ENCODE measurements at places on chromosomes 7 and 10. TPM values are rescaled to one million over a fixed set of nuclear protein-coding genes. Genes with fewer than 3 reads are reported as not detected.

Gene DENND2A
- total RNA-seq = 40.6 TPM

Gene BLNK
- not detected for total RNA-seq

Gene XPNPEP1
- 44.1 TPM for total RNA-seq

Gene HYCC1
- total RNA-seq = 92.1 TPM

Gene MALRD1
- total RNA-seq = 0.70 TPM

Gene NPSR1
- total RNA-seq = not detected

Gene ZNF107
- total RNA-seq = 15.7 TPM

Gene LRRD1
- not detected for total RNA-seq

Gene SPDYE11
- total RNA-seq = not detected

Gene CALHM2
- total RNA-seq = 1.0 TPM

Gene HKDC1
- not detected for total RNA-seq

Gene TWNK
- 3.1 TPM for total RNA-seq

Gene DPP6
- total RNA-seq = 1.7 TPM

Gene COL17A1
- 2.2 TPM for total RNA-seq

GRCh38 chr7:34758111-34758601 lies 100.1 kb downstream of the NPSR1 start:
- no peaks in the 10 kb centered on the region for H3K36me3 ChIP-seq
- H3K4me1 ChIP-seq = peaks cover 18% of the 10 kb centered on the region
- H3K27ac ChIP-seq = no peak overlapping the region
- no peaks in the 10 kb centered on the region for H3K27me3 ChIP-seq

GRCh38 chr10:122435212-122435827 lies 19.1 kb upstream of the ARMS2 start:
- no peaks in the 10 kb centered on the region for H3K27me3 ChIP-seq
- no peak overlapping the region for H3K4me3 ChIP-seq
- H3K36me3 ChIP-seq = peaks cover 2% of the 10 kb centered on the region
- no peaks in the 10 kb centered on the region for H3K4me1 ChIP-seq

GRCh38 chr7:7779888-7780287 lies 61.5 kb upstream of the RPA3 start:
- H3K27me3 ChIP-seq = no peaks in the 10 kb centered on the region
- DNase-seq = no peak
- H3K4me3 ChIP-seq = no peak overlapping the region
- no peak overlapping the region for H3K27ac ChIP-seq

- H3K36me3 ChIP-seq = no peaks in the 10 kb centered on the region
- H3K27ac ChIP-seq = no peak overlapping the region
- DNase-seq = peak; percentile 7
- H3K4me1 ChIP-seq = no peaks in the 10 kb centered on the region
- H3K4me3 ChIP-seq = no peak overlapping the region
- H3K27me3 ChIP-seq = no peaks in the 10 kb centered on the region
Measured at GRCh38 chr7:32217341-32218153, 147.3 kb upstream of the PDE1C start.

DNA sequence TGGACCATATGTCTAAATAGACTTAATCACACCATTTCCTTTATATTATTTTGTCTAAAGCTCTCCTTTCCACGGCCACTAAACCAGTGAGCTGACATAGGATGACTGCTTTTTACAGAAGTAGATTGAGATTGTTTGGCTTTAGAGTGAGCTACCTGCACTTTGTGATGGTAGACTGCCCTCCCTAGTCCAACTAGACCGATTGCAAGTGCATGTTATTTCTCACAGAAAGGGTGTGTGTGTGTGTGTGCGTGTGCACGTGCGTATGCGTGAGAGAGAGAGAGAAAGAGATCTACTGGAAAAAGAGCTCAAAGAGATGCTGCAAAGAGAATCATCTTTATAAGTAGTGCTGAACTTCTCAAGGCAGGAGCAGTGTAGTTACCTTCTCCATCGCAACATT lies 60.7 kb downstream of the VCL start:
- no peak overlapping the region for H3K27ac ChIP-seq
- H3K4me3 ChIP-seq = no peak overlapping the region
- peaks cover 57% of the 10 kb centered on the region for H3K36me3 ChIP-seq
- H3K4me1 ChIP-seq = peaks cover 3% of the 10 kb centered on the region
- H3K27me3 ChIP-seq = no peaks in the 10 kb centered on the region
- DNase-seq = no peak

DNA sequence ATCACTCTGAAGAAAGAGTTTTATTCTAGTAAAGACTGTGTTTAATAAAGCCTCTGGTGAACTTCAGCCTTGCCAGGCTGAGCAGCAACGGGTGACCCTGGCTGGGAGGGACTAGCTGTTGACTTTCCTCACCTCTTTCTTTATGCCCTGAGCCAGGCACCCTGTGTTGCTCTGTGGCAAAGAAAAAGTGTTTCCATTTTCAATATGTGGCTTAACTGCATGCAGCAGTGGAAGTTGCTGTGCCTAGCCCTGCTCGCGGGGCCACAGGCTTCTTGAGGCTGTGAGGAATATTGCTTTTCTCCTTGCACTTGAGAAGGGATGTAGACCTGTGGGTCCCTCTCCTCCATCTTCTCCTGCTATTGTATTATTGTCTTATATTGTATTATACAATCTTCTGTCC lies 67.0 kb downstream of the CXCL12 start:
- no peak overlapping the region for H3K4me3 ChIP-seq
- H3K27me3 ChIP-seq = peaks cover 8% of the 10 kb centered on the region
- H3K4me1 ChIP-seq = no peaks in the 10 kb centered on the region
- no peaks in the 10 kb centered on the region for H3K36me3 ChIP-seq

DNA sequence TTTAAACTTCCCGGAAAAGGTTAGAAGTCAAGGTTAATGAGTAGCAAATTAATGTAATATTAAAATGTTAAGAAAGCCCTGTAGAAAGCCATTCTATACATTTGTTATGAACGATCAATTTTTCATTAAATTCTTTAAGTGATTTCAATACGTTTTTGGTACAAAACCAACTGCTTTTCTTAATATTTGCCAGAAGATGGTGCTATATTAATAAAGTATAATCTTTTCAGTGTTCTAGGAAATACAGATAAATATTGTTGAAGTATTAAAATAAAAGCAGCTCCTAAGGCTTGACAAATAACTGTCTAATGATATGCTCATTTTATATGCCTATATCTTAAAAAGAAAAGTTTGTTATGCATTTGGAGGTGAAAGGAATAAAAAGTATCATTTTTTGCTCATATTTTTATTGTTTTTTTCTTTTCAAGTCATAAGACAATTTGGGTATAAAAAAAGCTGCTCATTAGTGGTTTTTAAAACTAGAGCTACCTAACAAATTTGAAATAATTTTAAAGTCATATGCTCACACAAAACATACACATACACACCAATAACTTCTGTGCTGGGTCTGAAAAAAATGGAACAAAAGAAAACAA lies 130.3 kb upstream of the POT1 start:
- no peak for DNase-seq
- no peak overlapping the region for H3K4me3 ChIP-seq
- H3K27ac ChIP-seq = no peak overlapping the region
- H3K4me1 ChIP-seq = peaks cover 13% of the 10 kb centered on the region
- no peaks in the 10 kb centered on the region for H3K36me3 ChIP-seq

DNA sequence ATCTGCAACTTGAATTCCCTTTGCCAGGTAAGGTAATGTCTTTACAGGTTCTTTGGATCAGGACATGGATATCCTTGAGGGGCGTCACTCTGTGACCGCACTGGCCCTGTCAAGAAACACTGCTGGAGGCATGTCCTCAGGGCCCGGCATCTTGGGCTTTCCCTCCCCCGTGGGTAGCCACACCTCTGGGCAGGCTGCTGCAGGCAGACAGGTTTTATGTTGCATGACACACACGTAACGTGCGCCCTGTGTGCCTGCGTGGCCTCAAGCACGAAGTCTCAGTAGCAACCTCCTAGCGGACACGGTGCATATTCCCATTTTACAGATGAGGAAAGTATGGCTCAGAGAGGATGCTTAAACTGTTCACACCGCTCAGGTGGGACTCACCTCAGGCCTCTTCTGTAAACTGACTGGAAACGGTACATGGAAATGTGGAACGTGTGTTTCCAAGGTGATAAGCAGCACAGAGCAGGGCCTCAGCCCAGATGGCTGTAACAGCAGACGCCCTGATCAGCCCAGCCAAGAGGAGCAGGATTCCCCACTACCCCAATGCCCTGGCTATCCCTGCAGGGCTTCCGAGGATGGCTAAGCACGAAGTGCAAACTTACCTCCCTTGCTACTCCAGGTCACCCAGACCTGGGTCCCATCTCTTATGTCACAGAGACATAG lies 553.6 kb downstream of the TCERG1L start:
- no peaks in the 10 kb centered on the region for H3K27me3 ChIP-seq
- H3K4me3 ChIP-seq = no peak overlapping the region
- H3K36me3 ChIP-seq = no peaks in the 10 kb centered on the region
- no peak for DNase-seq
- no peaks in the 10 kb centered on the region for H3K4me1 ChIP-seq

GRCh38 chr10:127013211-127013656 lies 108.0 kb downstream of the DOCK1 start:
- H3K4me3 ChIP-seq = no peak overlapping the region
- no peaks in the 10 kb centered on the region for H3K27me3 ChIP-seq
- DNase-seq = no peak
- H3K27ac ChIP-seq = no peak overlapping the region
- H3K4me1 ChIP-seq = no peaks in the 10 kb centered on the region

DNA sequence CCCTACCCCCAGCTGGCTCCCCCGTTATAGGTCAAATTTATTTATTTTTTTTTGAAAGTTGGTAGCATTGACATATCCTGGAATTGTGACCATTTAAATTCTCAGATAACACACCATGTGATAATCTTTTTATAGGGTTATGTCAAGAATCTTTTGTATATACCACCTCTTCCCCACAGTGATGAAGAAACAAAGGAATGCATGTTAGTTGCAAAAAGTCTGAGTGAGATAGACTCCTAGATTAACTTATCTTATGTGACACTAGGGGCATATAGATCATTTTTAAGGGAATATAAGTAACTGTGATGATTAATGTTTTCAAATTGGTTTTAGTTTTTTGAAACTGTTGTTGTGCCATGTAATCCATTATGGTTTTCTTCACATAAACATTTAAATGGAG lies 68.3 kb downstream of the MLLT10 start:
- peaks cover 4% of the 10 kb centered on the region for H3K4me1 ChIP-seq
- no peak overlapping the region for H3K27ac ChIP-seq
- H3K27me3 ChIP-seq = no peaks in the 10 kb centered on the region
- no peak overlapping the region for H3K4me3 ChIP-seq
- H3K36me3 ChIP-seq = peaks cover 49% of the 10 kb centered on the region

- peaks cover 23% of the 10 kb centered on the region for H3K4me1 ChIP-seq
- H3K27me3 ChIP-seq = peaks cover 59% of the 10 kb centered on the region
- no peak for DNase-seq
Measured at GRCh38 chr10:78742730-78743615, 325.8 kb upstream of the ZMIZ1 start.

DNA sequence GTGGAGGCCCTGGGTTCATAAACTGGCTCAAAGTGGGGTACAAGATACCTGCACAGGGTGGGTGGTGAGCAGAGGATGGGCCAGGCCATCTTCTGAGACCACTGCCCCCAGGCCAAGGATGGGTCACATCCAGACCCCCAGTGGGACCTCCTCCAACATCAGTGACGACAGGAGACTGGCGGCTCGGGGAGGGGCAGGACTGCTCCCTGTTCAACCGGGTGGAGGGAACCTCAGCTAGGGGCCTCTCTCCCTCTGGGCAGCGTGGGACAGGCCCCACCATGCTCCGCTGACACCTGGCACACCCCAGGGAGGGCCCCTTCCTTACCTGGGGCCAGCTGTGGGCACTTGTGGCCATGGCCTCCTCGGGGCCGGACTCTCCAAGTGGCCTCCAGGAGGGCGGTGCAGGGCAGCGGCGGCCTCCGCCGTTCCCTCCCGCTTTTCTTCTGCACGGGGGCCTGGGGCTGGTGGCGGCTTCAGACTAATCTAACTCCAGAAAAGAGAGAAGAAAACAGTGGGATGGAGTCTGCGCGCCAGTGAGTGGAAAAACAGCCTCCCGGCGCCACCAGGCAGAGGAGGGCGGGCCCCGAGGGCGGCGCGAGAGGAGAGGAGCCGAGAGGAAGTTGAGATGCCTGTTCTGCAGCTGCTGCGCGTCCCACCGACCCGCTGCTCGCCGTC lies at the start of gene CALHM2:
Gene CALHM2 (minus strand): TSS at position 540 of the 675 bp plus-strand sequence. CDS start 2,429 bp downstream, outside the sequence.
- H3K4me3 ChIP-seq = no peak within 1 kb of the TSS
- H3K27ac ChIP-seq = no peak within 1 kb of the TSS
- H3K27me3 ChIP-seq = no peaks in the 10 kb centered on the region
- peaks cover 9% of the 10 kb centered on the region for H3K36me3 ChIP-seq
- no peaks in the 10 kb centered on the region for H3K4me1 ChIP-seq

GRCh38 chr10:126787201-126787600 lies 116.7 kb upstream of the C10orf90 start:
- H3K27me3 ChIP-seq = no peaks in the 10 kb centered on the region
- H3K4me1 ChIP-seq = no peaks in the 10 kb centered on the region
- H3K4me3 ChIP-seq = no peak overlapping the region
- no peak for DNase-seq

DNA sequence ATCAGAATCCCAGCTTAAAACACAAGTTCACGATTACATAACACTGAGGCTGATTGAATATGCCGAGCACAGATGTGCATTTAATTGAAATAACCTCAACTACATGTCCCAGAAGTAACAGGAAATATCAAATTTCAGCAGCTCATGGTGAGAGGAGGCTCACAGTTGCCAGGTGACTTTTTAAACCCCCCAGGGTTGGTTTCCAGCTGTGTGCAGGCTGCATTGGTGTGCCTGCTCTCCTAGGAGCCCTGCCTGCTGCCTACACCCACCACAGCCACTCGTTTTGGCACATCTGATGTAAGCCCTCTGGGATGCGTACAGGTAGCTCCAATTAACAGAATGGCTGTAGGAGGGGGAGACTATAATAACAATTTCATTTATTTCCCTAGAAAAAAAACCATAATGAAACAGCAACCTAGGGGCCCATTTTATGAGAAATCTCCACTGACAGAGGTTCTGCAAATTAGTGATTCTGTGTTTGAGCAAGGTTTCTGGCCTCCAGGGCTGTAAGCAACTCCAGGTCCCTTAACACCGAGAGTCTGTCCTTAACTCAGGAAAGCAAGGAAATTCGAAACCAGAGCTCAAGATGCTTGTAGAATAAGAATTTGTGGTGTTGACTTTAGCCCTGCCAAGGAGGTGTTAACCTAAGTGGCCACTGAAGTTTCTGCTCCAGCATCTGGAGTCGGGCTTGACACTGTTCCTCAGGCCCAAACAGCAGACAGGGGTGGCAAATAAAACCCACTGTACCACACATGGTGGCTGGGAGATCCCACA lies 161.9 kb downstream of the BMPER start:
- H3K27me3 ChIP-seq = peaks cover 9% of the 10 kb centered on the region
- H3K36me3 ChIP-seq = no peaks in the 10 kb centered on the region
- H3K4me1 ChIP-seq = no peaks in the 10 kb centered on the region

DNA sequence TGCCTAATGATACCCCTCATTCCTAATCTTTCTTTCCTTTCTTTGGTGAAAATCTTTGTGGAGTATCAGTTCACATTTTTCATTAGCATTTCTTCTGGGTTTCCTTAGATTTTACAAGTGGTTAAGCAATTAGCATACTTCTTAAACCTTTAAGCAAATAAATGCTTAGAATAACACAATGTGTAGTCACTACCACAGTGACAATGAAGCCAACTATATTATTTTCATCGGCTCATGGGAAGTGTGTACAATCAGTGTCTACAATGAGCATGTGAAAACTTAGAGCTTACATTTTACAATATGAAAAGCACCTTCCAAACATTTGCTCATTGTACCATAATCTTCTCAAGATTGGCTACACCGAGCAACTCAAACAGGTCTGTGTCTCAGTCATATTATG lies 176.2 kb upstream of the PLXNA4 start:
- no peaks in the 10 kb centered on the region for H3K27me3 ChIP-seq
- H3K4me3 ChIP-seq = no peak overlapping the region
- no peaks in the 10 kb centered on the region for H3K4me1 ChIP-seq
- no peaks in the 10 kb centered on the region for H3K36me3 ChIP-seq

- peaks cover 3% of the 10 kb centered on the region for H3K4me1 ChIP-seq
- no peak overlapping the region for H3K4me3 ChIP-seq
- H3K27ac ChIP-seq = peak overlapping the region; percentile 84
- DNase-seq = no peak
- no peaks in the 10 kb centered on the region for H3K27me3 ChIP-seq
Measured at GRCh38 chr7:70072220-70072619, 473.9 kb downstream of the AUTS2 start.
